Amygdala (tissue), 56 donors: ENCODE measurements at places on chromosomes 3 and 15.

DNA sequence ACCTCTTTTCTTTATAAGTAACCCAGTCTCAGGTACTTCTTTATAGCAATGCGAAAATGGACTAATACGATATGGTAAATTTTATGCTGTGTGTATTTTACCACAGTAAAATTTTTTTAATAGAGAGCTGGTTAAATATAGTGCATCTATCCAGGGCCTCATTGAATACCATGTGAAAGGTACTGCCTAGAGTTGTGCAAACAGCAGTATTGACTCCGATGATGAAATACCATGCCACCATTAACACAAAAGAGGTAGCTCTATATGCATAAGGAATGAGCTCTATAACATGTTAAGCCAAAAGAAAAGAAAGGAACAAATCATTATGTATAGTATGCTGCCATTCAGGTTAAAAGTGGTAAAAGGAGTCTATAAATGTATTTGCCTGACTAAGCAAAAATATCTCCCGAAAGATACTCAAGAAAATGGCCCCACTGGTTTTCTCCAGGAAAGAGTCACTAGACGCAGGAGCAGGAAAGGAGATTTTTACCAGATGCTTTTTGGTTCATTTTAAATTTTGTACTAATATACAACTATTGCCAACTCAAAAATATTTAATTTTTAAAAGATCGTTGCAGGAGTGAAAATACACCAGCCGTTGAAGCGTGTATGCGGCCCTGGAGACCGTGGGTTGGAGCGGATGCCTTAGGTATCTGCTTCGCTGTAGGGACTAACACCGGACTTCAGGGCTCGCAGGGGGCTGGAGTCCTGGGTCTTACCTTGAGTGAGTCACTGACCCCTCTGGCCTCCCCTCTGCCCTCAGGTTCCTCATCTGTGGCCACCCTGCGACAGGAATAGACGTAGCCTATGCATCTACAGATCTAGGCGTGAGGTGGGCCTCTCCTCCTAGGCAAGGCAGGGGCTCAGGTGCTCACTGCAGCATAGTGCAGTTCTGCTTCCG lies 120.1 kb downstream of the CHSY1 start:
- DNase-seq = no peak

DNA sequence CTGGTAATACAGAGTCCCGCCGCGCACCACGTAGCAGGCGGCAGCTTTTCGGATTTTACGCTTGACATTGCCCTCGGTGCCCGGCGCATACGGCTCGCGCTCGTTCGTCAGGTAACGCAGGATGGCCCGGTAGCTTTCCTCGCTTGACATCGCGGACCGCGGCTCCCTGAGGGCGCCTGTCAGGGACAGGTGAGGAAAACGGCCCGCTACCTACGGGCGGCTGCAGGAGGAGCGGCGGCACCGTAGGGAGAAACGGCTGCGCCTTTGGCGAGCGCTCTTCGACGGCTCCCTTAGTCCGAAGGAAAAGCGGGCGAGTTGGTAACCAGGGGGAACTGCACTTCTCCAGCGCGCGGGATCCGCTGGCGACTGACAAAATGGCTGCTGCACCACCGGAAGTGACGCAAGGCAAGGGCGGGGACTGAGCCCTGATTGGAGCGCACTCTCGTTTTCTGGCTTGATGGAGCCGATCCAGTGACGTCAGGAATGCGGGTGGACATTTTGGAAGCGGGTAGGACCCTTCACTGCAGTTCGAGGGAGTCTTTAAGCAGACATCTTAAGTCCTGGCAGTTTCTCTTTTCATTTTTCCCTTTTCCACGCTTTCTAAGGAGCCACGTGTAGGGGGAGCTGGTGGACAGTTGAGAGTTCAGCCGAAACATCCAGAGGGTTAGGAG lies at the start of gene ZBTB11:
Gene ZBTB11, minus strand, starts transcription at position 368 of the 671 bp plus-strand sequence. Its CDS starts 218 bp downstream, at position 150.
- DNase-seq = no peak

- DNase-seq = no peak
Observed at GRCh38 chr15:47742742-47743141, 25.4 kb downstream of the SEMA6D start.

- DNase-seq = no peak
Observed at GRCh38 chr15:57553526-57553925, 38.2 kb upstream of the MYZAP start.

- no peak for DNase-seq
Observed at GRCh38 chr3:38644662-38645053, 4.8 kb downstream of the SCN5A start.

- DNase-seq = no peak
Observed at GRCh38 chr3:177338697-177339219, 141.5 kb upstream of the TBL1XR1 start.

GRCh38 chr3:39387411-39387975 lies 4.3 kb downstream of the SLC25A38 start:
- DNase-seq = no peak

DNA sequence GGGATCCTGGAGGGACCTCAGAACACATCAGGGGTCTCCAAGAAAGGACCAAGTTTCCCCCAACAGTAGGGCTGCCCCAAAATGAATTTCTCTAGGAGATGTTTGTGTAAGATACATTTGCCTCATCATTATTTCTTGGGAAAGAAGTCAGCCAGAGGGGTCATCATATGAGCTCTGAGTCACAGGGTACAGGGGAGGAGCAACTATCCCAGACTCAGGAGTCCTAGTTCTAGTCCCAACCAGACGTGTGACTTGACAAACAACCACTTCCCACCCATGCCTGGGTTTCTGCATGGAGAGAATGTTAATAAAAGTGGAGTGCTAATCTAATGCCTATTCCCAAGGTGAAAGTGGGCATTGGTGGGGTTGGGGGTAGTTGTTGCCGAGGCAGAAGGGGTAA lies 144.1 kb downstream of the ALDH1A2 start:
- no peak for DNase-seq

- DNase-seq = no peak
Observed at GRCh38 chr15:49747340-49747739, 126.5 kb downstream of the DTWD1 start.

- no peak for DNase-seq
Observed at GRCh38 chr3:110767838-110768237, 303.8 kb upstream of the NECTIN3 start.

- no peak for DNase-seq
Observed at GRCh38 chr3:31288224-31288623, 244.5 kb upstream of the STT3B start.

DNA sequence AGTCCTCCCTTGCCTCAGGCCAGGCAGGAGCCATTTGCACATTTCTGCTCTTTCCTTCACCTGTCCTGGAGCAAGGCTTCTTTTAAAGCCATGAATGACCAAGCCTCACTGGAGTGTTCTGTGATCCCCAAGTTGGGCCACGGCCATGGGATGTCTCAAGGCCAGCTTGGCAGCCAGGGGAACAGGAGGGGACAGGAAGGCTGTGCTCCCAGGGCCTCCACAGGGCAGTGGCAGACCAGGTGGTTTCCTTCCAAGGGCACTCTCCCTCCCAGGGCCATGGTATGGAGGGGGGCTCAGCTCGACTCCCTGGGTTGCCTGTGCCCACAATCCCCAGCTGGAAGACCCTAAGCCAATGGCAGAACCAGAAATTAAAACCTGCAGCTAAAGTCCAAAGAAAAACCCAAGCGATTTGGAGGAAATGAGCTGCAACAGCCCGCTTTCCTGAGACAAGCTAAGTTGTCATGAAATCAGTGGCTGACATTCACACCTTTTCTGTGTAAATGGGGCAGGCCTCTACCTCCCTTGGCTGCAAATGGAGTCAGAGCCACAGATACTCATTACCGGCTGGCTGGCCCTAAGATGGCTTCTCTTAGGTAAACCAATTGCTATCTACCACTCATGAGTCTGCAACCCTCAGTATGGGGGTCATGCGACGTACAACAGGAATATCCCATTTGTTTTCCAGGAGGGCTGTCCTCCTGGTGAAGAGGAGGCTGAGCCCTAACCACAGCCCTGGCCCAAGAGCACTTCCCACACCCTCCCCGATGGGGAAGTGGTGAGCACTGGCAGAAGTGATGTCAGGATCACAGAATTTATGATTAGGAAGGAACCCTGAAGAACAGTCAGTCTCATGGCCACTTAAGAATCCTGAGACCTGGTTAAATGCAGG lies 83.3 kb downstream of the SNRK start:
- DNase-seq = no peak

GRCh38 chr3:169363318-169364265 lies 299.9 kb downstream of the MECOM start:
- no peak for DNase-seq

DNA sequence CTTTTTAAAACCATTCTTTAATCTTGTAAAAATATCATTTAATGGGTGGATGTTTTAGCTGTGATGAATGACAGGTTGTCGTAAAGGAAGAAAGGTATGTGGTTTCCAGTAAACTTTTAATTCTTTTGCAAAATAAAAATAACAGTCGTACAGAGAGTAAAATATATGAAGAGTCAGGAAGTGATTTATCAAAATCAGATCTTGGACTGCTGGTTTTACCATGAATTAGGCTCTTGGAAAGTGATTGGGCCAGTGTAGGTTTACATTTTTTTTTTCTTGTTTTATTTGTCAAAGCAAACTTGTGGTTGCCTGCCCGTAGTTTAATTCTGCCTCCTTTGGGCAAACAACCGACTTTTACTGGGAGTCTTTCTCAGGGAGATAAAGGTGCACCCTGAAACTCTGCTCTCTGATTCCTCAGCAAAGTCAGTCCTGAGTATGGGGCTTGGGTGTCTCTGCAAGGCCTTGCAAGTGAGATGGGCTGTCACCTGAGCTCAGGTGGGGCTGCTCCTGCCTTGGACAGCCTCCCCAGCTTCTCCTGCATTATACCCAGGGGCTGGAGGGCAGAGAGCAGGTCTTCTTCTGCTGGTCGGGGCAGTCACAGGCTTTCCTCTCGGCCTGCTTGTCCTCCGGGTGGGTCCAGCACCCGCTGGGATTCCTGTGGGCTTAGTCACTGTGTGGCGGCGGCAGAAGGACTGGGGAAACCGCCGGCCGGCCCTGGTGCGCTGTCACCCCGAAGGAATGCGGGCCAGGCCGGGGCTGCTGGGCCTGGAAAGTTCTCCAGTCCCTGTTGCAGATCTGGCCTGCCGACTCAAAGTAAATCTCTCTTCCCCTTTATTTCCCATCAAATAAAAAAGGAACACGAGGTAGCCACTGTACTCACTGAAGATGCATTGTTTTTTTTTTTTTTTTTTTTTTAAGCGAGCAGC lies 79.0 kb downstream of the IGF1R start:
- DNase-seq = peak; percentile 8
